ENCODE measurements at places on chromosomes 4 and X.
A peak's percentile ranks its signal among the peaks of the same experiment; 100 is the strongest.

- DNase-seq: no peak
These were observed 82.6 kb downstream of the SORBS2 start for GRCh38 chr4:185729391-185729804.

DNA sequence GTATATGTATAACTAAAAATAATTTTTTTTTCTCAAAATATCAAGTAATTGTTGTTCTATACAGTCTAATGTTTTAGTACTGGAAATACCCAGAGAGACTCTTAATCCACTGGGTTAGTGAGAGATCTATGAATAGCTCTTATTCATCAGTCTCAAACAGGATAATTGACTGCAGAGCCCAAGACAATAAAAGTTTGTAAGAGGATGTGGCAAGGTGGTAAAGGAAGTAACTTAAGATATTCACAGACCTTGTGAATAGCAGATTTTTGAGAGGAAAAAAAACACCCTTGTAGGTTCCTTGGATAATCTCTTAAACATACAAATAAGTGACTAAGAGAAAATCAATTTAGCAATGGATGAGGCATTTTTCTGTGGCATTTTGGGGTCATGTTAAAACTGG lies 210.9 kb upstream of the FAM241A start:
- DNase-seq: no peak

DNA sequence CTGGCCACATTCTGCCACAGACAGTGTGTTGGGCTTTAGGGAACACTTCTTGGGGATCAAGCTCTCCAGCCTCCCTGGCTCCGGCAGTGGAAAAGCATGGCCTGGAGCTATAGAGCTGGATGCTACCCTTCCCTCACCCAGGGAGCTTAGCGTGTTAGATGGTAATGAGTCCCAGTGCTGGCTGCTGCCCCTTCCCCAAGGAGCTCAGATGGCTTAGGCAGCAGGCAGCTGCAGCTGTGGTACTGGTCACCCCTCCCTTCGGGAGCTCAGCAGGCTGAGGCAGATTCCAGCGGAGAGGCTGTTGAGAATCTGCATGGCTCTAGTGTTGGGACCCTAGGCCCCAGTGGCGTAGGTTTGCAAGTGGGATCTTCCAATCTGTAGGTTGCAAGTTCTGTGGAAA lies 19.5 kb downstream of the TMEM144 start:
- no peak for DNase-seq

DNA sequence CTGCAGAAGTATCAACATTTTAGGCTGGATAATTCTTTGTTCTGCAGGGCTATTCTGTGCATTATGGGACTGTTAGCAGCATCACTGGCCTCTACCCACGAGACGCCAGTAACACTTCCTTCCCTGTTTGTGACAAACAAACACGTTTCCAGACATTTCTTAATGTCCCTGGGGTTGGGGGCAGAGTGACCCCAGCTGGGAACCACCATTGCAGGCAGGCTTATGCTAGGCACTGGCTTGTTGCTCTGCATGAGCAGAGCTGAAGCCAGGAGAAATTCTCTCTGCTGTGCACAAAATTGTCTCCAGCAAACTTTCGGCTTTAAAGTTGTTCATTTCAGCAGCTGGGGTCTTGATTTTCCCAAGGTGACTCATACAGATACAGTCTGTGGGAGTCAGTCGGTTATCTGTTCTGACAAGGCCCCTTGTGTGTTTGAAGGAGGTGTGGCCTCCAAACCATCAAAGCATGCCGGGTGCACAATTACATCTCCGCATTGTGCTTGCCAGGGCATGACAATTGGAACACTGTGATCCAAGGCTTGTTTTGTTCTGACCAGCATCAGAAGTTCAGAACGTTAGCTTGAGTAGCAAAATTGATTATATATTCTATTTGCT lies 156.4 kb upstream of the BOD1L1 start:
- DNase-seq: peak; percentile 1

- DNase-seq: no peak
These were observed 27.8 kb upstream of the NXF3 start for GRCh38 chrX:103120748-103121147.

- DNase-seq: no peak
These were observed 102.6 kb downstream of the LHFPL1 start for GRCh38 chrX:112577146-112577545.

GRCh38 chrX:102115748-102116147 lies 9.7 kb upstream of the TCEAL2 start:
- DNase-seq: no peak

DNA sequence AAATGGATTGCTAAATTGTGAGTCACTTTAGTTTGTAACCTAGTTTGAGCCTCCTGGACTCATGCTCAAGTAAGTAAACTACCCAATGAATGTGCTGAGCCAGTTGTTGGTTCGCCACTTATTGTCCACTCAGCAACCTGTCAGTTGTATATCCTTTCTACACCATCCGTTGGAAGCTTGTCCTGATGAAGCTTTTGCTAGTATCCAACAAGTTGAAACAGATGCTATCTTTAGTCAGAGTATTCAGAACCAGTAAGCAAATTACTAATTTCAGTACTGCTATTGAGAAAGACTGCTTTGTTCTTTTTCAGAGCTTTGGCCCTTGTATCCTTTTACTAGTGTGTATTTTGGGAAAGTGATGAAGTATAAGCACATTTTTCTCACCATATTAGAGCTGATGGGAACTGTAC lies 4.3 kb upstream of the NAA15 start:
- no peak for DNase-seq

DNA sequence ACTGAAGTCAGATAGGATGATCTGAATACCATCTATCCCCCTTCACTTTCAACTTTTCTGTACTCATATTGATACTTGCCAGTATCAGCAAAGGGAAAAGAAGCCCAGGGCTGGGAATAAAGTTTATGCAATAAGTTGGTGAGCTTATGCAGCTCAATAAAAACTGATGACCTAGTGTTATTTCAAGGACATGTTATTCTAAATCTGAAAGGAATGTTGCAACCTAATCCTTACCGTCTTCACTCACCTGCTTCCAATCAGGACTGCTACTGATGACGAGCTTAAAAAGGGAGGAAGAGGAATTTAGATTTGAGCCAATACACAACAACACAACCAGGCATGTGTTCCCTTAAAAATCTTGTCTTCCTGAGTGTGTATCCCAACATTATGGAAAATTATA lies 419.9 kb downstream of the SPRY1 start:
- DNase-seq: no peak

- peak; percentile 22 for DNase-seq
These were observed 274.6 kb downstream of the NAF1 start for GRCh38 chr4:162891788-162892707.

DNA sequence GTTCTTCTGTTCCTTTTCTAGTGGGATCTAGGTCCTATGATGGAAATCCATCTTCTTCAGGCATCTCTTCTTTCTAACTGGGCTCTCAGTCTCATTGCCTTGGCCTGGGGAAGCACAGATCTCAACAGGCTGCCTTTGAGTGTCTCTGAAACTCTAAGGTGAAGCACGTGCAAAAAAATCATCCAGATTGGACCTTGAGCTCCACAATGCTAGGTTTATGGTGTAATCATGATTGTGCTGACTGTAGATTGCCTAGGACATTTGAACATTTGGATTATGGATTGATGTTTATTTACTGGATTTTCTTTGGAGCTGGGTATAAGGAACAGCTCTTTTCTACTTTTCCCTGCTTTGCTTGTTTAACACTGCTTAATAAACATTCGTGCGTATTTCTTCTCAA lies 191.5 kb upstream of the NR3C2 start:
- DNase-seq: no peak

DNA sequence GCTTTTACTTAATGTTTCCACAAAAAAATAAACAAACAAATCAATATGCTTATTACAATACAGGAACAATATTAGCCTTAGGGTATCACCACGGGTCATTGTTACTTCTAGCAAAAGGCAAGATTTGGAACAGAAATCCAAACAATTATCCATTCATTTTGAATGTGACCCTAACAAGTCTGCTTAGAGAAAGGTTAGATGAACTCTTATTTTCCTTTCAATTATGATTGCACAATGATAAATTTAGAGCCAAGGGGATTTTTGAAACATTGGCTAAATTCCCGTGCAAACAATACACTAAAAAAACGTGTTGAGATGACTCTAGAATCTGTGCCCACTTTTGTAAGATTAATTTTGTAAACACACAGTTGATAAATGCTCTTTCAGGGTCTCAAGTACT lies 474.7 kb downstream of the PCDH7 start:
- no peak for DNase-seq

DNA sequence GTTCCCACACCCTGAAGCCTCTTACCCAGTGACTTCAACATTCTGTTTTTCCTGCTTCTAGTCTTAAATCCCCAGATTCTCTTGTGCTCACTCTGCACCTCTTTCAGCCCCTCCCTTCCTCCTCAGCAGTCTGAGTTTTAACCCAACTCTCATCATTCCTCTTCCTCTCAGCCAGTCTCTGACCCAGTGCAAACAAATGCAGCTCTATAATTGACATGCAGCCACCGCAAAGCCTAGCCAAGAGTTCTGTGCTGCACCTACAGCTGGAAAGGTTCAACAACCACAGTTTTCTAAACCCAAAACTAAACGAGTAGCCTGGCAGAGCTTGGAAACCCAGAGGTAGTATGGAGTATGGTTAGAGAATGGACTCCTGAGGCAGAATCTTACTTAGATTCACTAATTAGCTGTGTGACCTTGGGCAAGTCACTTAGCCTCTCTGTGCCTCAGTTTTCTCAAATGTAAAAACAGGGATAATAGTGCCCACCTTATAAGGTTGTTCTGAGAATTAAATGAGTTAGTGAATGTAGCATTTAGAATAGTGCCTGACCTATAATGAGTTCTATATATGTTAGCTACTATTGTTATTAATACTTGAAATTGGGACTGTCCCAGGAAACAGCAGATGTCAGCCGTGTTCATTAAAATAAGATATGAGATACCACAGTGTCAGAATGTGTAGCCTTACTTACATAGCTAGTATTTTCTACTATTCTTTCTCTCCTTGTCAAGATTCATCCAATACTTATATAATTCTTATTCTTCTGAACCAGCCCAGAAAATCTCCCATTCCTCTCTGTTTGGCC lies 3.5 kb downstream of the TMEM154 start:
- no peak for DNase-seq

GRCh38 chrX:55717521-55718497 lies at the start of gene RRAGB:
Gene RRAGB (plus strand): TSS chrX:55717749. CDS start chrX:55718328, 579 bp downstream.
- DNase-seq: peak; percentile 84

DNA sequence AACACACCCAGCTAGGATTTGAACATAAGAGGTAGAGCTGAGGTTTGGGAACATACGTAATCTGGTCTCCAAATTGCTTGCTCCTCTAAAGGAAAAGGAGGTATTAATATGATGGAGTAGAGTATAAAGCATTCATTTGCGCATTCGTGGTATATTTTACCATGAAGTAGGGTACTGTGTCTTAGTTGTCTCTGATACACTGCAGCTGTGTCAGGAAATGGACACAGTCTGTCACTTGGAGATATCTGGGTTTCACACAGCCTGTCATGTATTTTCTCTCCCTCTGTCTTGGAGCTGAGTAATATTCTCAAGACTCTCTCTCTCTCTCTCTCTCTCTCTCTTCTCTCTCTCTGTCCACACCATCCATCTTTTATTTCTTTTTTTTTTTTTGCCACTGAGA lies 274.8 kb upstream of the UGT8 start:
- DNase-seq: no peak

- DNase-seq: no peak
These were observed 22.9 kb upstream of the PTCHD1 start for GRCh38 chrX:23311731-23312130.

- DNase-seq: no peak
These were observed 101.2 kb upstream of the SLC4A4 start for GRCh38 chr4:71237641-71238040.

- DNase-seq: no peak
These were observed 15.9 kb upstream of the NOCT start for GRCh38 chr4:138999666-139000065.

DNA sequence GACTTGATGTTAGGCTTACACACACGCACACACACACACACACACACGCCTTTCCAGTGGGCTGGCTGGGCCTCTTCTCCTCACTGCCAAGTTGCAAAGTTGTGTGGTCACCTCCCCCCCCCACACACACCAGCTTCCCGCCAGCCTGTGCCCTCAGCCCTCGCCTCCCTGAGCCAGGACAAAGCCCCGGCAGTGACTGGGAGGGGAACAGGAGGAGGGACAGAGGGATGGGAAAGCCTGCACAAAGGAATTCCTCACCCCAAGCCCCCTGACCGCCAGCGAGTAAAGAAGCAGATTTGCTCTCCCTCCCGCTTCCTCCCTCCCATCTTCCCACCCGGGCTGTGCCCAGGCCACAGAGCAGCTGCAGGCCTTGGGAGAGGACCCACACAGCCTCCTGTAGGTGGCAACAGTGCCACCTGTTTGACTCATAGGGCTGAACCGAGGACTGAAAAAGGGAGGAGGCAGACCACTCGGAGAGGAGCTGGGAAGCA lies at the start of gene GDPD2:
TSS of gene GDPD2 (plus strand) at position 464 of the 491 bp plus-strand sequence. CDS start 1,671 bp downstream, outside the sequence.
- peak; percentile 29 for DNase-seq

DNA sequence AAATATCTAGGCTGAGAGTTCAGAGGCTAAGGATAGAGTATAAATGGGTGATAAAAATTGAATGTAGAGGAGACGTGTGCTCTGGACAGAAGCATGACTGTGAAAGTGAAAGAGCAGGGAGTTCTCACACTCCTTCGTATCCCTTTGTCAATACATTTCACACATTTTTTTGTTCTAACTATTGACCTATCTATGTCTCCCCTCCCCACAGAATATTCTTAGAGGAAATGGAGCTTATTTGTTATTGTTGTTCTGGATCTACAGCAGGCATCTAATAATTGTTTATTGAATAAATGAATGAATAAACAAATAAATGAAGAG lies 57.6 kb downstream of the ENPEP start:
- DNase-seq: no peak

DNA sequence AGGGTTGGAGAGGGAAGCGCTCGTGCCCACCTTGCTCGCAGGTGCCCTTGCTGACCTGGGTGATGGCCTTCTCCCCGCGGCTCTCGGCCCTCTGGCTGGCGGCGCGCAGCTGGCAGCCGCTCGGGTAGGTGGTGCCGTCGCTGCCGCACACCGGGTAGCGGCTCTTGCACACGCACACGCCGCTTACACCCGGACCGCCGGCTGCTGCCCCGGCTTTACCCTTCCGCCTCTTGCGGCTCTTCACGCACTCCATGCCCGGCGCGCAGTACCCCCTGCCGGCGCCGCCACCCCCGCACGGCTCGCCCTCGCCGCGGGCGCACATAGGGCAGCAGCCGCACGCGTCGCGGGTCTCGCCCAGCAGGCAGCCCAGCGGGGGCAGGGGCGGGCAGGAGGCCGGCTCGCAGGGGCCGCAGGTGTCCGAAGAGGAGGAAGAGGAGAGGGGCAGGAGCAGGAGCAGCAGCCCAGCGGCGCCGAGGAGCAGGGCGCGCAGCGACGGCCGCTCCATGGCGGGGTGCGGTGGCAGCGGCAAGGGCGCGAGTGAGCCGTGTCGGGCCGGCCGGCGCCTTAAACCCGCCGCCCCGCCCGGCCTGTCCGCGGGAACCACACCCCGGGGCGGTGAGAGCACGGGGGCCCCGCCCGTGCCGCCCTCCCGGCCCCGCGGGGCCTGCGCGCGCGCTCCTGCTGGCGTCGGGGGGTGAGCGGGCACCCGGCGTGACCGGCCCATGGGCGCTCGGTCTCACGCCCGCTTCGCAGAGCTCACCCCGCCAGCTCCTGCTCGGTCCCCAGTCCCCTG lies at the start of gene IGFBP7:
TSS of gene IGFBP7 (minus strand) at position 539 of the 793 bp plus-strand sequence. CDS start at position 505, 34 bp downstream.
- no peak for DNase-seq

DNA sequence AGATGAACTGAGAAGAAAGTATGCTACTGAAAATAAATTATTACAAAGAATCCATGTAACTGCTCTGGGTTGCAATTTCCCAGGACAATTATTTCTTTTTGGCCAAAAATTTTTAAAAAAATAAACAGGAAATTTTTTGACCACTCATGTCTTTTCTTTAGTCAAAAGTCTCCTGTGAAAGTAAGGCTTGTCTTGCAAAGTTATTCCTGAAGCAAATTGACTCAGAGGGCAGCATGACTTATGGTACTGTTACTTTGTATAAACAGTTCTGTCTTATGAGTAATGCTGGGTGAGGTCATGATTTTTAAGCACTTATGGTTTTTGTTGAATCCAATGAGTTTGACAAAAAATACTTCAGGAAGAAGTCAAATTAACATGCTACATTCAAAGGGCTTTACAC lies 292.8 kb upstream of the ARSJ start:
- DNase-seq: peak; percentile 94

Data from astrocyte of the cerebellum (primary cell).